Osteocyte (in vitro differentiated cells): ENCODE measurements at places on chromosomes 7 and 10. TPM values are rescaled to one million over a fixed set of nuclear protein-coding genes. Genes with fewer than 3 reads are reported as not detected.

DNA sequence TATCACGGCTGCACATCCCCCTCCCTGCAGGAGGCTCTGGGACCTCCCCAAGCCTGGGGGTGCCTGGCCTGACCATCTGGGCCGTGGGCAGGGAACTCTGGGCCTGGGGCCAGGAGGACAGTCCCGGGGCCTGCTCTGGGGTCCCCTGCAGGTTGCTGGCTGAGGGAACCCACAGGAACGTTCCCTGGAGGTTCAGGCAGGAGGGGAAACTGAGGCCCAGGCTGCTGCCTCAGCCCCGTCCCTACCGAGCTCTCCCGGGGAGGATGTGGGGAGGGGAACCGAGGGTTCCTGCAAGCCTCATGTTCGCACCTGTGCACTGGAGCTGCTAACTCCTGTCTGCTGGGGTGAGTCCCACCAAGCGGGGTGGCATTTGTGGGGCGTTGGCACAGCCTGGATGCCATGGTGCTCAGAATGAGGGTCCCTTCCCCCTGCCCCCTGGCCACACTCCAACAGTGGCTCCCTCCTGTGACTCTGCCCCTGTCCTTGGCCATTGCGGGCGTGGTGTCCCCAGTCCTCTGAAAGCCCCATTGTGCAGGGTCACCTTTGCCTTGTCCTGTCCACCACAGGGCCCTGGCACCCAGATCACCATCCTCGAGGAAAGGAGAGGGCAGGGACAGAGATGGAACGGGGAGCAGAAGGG is 9.4 kb downstream of the ELFN1 start:
- H3K4me3 ChIP-seq: no peak overlapping the region
- no peak overlapping the region for H3K27ac ChIP-seq
- peak; percentile 79 for DNase-seq
- peaks cover 16% of the 10 kb centered on the region for H3K27me3 ChIP-seq
- H3K36me3 ChIP-seq: no peaks in the 10 kb centered on the region
- no peaks in the 10 kb centered on the region for H3K4me1 ChIP-seq

DNA sequence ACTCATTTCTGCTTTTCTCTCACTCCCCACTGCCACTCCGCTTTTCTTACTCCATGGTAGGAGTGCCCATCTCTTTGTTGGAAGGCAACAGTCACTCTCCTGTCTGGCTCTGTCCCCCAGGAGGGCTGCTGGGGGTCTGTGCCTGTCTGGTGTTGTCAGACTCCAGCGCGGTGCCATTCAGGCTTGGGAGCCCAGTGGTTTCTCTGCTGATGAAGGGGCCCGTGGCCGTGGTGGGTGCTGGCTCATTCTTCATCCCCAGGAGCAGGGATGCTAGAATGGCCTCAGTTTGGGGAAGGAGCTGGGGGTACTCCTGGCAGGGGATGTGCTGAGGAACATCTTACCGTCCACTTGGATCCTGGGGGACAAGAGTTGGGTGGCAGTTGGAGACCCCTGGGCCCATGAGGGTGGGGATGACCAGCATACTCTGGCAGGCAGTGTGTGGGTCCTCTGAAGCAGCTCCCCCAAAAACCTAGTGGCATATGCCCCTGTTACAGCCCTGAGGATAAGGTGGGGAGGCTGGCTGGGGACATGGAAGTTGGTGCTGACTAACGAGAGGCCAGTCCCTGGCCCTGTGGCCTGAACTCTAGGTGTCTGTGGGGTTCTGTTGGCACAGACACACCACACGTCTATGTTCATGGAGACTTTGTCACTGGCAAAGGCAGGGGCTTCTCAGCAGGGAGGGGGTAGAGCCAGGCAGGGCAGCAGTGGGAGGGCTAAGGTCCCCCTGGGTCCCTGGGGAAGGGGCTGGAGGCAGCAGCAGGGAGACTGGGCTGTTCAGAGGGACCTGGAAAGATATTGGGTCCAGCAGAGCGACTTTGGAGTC is 102.8 kb upstream of the RET start:
- H3K4me3 ChIP-seq: no peak overlapping the region
- peak; percentile 78 for DNase-seq
- H3K27me3 ChIP-seq: peaks cover 5% of the 10 kb centered on the region
- no peak overlapping the region for H3K27ac ChIP-seq
- no peaks in the 10 kb centered on the region for H3K36me3 ChIP-seq
- H3K4me1 ChIP-seq: no peaks in the 10 kb centered on the region

MKI67 gene
- total RNA-seq: 19.3 and 25.1 TPM in 2 replicates

GRCh38 chr7:40551685-40552576 is 417.1 kb downstream of the SUGCT start:
- no peak for DNase-seq
- H3K27me3 ChIP-seq: no peaks in the 10 kb centered on the region
- no peaks in the 10 kb centered on the region for H3K4me1 ChIP-seq
- H3K4me3 ChIP-seq: no peak overlapping the region
- H3K36me3 ChIP-seq: no peaks in the 10 kb centered on the region
- H3K27ac ChIP-seq: peak overlapping the region; percentile 71

DNA sequence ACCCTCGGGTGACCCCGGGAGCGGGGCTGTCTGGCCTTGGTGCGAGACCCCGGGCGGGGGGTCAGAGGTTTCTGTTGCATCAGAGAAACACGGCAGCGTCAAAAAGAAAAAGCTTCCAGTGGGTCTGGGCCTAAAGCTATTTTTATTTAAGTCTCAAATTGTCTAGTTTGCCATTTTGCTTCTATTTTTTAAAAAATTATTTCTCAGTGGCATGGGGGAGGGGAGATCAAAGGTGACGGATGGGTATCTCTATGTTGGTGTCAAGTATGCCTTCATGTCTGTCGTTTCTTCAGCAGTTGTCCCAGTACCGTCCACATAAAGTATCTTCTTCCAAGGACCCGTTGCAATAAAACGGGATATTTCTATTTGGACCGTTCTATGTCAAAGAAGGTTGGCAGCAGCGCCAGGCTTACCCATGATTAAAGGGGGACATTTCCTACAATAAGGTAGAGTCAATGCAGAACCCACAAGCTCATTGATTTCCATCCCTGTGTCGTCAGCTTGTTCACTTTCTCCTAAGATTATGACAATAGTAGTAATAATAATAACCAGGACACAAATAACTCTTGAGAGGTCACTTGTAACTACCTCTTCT is 26.0 kb upstream of the VAX1 start:
- H3K27ac ChIP-seq: no peak overlapping the region
- peaks cover 31% of the 10 kb centered on the region for H3K4me1 ChIP-seq
- no peak overlapping the region for H3K4me3 ChIP-seq
- peaks cover 84% of the 10 kb centered on the region for H3K27me3 ChIP-seq
- no peaks in the 10 kb centered on the region for H3K36me3 ChIP-seq
- DNase-seq: no peak

GRCh38 chr7:41096917-41097316 is 606.0 kb downstream of the INHBA start:
- no peak overlapping the region for H3K27ac ChIP-seq
- no peaks in the 10 kb centered on the region for H3K36me3 ChIP-seq
- no peak overlapping the region for H3K4me3 ChIP-seq
- H3K27me3 ChIP-seq: no peaks in the 10 kb centered on the region
- peaks cover 4% of the 10 kb centered on the region for H3K4me1 ChIP-seq
- DNase-seq: no peak

- H3K27ac ChIP-seq: no peak overlapping the region
- DNase-seq: no peak
- no peaks in the 10 kb centered on the region for H3K4me1 ChIP-seq
- H3K27me3 ChIP-seq: peaks cover 4% of the 10 kb centered on the region
These were observed 21.3 kb downstream of the ECHDC3 start for GRCh38 chr10:11763501-11763861.

DNA sequence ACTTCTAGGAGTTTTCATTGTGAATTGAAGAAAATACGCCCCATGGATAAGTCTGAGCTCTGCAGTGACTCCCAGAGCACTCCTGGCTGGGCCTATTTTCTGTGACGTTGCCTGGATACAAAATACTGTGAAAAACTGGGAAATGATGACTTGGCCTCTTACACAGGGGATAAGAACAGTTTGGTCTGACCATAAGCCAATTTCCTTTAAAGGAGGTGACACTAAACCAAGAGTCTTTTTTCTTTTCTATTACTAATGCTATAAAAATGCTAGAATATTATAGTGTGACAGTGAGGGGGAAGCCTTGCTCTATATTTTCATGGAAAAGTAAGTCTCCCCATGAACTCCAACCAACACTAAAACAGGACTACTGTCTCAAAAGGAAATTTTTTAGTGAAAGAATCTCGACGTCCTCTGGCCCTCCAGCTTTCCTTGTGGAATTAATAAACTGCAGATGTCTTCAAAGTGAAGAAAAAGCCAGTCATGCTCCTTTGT is 45.5 kb downstream of the MYOF start:
- H3K27ac ChIP-seq: peak overlapping the region; percentile 99
- H3K36me3 ChIP-seq: peaks cover 25% of the 10 kb centered on the region
- H3K4me1 ChIP-seq: peaks cover 89% of the 10 kb centered on the region
- H3K27me3 ChIP-seq: no peaks in the 10 kb centered on the region
